Jurkat, Clone E6-1 (cell line): ENCODE measurements at places on chromosomes 6 and 20.

- no peak for DNase-seq
These were observed 70.6 kb upstream of the EYA4 start for GRCh38 chr6:133170602-133171001.

GRCh38 chr6:105733556-105734162 is 330.8 kb upstream of the PREP start:
- peak; percentile 46 for DNase-seq

GRCh38 chr6:168574075-168574698 is 133.2 kb downstream of the SMOC2 start:
- DNase-seq = no peak

DNA sequence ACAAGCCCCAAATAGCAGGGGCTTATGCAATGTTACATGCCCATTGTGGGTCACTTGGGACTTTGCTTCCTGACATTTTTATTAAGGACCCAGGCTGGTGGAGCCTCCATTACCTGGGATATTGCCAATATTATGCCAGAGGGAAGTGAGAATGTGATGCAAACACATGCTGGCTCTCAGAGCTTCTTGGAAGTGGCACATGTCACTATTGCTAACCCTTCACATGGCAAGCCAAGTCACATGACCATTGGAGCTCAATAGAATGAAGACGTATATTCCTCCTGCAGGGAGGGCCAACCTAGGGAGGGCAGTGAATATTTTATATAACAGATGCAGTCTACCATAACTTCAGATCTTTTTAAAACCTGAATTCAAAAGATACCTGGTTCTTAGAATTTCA is 140.7 kb upstream of the ZFP64 start:
- no peak for DNase-seq
